ENCODE measurements at places on chromosomes 6 and 20. TPM values are rescaled to one million over a fixed set of nuclear protein-coding genes. Genes with fewer than 3 reads are reported as not detected.

Gene LY6G5B
- 27.9 TPM for total RNA-seq

Gene SYCP2
- 8.5 TPM for total RNA-seq

Gene CLIC5
- 2.6 TPM for total RNA-seq

Gene RIPOR3
- total RNA-seq: not detected

Gene DPPA5
- total RNA-seq: not detected

Gene MMP24
- total RNA-seq: not detected

Gene SAMD10
- total RNA-seq: 21.8 TPM

Gene LKAAEAR1
- total RNA-seq: 0.34 TPM

Gene SLC25A27
- not detected for total RNA-seq

Gene TMC2
- not detected for total RNA-seq

Gene OXT
- total RNA-seq: not detected

Gene SPATS1
- total RNA-seq: not detected

Gene SLC22A23
- total RNA-seq: 0.32 TPM

Gene ELOVL2
- not detected for total RNA-seq

Gene TNF
- total RNA-seq: 45.8 TPM

Gene RHAG
- not detected for total RNA-seq
